ENCODE measurements at places on chromosomes 12 and 14.

GRCh38 chr14:88551094-88551870 lies 3.5 kb downstream of the PTPN21 start:
- peak; percentile 88 for DNase-seq

- DNase-seq = no peak
These were observed 4.3 kb downstream of the IRF2BPL start for GRCh38 chr14:77024171-77024691.

DNA sequence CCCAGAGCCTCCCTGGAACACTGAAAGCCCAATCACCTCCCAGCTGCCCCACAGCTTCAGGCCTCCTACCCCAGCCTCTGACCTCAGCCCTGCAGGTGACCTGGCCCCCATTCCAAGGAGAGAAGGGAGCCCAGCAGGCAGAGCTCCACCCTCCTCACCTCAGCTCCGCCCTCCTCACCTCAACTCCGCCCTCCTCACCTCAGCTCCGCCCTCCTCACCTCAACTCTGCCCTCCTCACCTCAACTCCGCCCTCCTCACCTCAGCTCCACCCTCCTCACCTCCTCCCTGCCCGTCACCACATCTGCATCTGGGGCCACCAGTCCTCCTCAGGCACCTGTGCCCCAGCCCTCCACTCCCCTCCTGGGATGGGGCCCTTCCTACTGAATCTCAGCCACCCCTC lies 112.2 kb upstream of the SFSWAP start:
- DNase-seq = no peak

DNA sequence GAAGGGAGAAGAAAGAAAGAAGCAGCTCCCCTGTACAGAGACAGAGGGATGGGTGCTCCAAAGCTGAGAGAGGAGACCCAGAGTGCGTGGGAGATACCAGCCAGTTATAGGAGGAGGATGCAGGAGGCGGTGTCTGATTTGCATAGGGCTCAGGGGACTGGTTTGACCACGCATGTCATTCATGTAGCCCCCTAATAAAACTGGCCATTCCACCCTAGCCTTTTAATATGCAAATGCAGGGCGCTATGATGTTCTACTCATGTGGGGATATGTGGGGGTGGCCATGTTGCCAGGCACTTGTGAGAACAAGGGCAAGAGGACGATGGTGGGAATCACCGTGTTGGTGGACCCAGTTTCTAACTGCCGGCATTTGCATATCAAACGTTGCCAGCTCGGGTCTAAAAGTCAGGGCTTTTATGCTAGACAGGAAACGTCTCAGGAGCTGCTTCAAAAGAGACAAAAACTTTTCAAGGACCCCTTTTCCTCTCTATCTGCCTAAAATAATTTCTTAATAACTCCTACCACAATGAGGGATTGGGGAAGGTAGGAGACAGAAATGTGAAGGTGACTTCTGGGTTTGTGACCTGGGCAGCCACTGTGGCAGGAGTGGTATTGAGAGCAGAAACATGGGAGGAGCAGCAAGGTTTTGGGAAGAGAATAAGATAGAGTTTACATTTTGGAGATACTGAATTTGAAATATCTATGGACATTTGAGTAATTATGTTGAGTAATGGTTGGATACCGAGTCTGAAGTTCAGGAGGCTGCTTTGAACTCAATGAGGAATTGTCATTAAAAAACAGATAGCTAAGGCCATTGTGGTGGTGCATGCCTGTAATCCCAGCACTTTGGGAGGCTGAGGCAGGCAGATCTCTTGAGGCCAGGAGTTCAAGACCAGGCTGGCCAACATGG lies 2.2 kb upstream of the ATXN3 start:
- DNase-seq = no peak

GRCh38 chr12:132159555-132160003 lies 15.3 kb downstream of the NOC4L start:
- no peak for DNase-seq

GRCh38 chr14:84409435-84409834 lies 1120.5 kb upstream of the FLRT2 start:
- DNase-seq = no peak

DNA sequence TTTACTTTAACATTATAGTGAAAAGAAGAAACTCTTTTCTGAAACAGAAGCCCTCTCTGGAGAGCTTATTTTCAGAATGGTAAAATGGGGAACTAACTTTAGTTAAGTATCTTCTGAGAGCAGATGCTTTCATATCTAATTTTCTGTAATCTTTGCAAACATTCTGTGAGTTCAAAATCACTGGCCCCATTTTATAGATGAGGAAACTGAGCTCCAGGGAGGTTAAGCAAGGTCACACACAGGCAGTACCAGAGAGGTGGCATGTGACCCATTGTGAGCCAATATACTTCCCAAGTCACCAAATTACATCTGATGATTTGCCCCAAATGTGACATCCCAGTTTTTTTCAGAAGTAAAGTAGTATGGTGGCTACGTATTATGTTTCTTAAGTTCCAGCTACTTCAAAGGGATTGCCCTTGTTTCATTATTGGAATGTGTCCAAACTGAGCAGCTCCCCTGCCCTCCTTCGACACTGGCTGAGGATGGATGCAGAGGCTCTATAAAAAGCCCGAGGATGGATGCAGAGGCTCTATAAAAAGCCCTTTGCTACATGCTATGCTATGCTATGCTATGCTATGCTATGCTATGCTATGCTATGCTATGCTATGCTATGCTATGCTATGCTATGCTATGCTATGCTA lies 36.2 kb upstream of the NUDT4 start:
- DNase-seq = no peak

GRCh38 chr12:96872961-96873360 lies 34.1 kb upstream of the NEDD1 start:
- DNase-seq = no peak

DNA sequence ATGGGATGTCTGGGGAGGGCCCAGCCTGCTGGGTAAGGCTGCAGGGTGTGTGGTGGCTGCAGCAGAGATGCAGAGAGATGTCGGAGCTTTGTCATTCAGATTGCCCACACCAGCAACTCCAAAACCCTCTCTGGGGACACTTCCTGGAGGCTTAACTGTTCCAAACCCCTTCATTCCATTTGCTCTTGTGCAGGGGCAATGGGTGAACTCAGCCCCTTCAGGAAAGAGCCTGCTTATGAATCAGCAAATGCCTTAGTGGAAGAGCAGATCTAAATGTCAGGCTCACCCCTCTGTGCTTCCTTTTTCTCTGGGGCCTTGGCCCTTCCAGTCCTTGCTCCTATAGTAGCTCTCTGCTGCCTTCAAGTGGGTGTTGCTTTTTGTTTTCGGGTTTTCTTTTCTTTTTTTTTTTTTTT lies 36.7 kb upstream of the GPATCH2L start:
- DNase-seq = no peak

DNA sequence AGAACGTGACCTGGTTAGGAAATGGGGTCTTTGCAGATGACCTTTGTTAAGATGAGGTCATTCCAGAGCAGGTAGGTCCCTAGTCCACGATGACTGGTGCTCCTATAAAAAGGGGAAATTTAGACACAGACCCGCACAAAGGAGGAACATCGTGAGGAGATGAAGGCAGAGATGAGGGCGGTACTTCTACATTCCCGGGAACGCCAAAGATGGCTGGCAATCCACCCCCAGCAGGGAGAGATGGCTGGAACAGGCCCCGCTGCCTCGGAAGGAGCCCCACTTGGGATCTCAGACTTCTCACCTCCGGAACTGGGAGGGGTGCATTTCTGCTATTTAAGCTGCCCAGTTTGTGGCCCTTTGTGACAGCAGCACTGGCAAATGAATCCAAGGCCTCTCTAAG lies 85.0 kb downstream of the ITPK1 start:
- DNase-seq = no peak

DNA sequence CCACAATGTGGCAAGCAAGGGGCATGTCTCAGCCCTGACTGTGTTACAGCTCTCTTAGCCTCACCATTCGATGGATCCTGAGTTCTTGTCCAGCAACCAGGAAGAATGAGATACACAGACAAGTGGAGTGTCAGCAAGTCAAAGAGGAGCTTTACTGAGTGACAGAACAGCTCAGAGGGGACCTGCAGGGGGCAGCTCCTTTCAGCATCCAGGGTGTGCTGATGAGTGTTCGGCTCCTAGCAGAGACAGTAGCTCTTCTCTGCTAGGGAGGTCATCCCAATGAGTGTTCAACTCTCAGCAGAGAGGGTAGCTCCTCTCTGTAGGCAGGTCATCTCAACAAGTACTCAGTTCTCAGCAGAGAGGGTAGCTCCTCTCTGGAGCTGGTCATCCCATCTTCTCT lies 19.1 kb downstream of the SYNJ2BP start:
- DNase-seq = no peak

DNA sequence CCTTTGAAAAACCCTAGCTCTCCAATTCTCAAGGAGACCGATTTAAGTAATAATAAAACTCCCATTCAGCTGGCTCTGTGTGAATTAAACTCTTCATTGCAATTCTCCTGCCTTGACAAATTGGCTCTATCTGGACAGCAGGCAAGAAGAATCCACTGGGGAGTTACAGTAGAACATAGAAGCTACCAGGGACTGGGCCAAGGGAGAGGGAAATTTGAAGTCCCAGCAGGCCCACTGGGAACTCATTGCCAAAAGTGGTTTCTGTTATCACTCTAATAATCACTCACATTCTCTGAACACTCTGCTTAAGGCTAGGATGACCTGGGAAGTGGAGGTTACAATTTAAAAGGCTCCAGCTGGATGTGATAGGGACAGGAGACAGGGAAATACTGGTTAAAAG lies 384.5 kb upstream of the CCDC196 start:
- DNase-seq = no peak

GRCh38 chr14:51613416-51613815 lies 38.3 kb upstream of the FRMD6 start:
- DNase-seq = no peak

DNA sequence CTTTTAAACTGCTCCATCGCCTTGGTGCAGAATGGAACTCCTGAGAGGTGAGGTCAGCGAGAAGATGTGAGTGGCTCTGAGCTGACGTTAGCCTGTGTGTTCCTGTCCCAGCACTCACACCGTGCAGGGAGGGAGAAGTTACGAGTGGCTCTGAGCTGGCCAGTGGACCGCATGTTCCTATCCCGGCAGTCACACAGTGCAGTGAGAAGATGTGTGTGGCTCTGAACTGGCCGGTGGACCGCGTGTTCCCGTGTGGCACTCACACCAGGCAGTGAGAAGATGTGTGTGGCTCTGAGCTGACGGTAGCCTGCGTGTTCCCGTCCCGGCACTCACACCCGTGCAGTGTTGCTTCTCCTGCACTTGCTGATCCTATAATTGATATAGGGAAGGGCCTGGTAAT lies 59.9 kb downstream of the VCPKMT start:
- DNase-seq = no peak

DNA sequence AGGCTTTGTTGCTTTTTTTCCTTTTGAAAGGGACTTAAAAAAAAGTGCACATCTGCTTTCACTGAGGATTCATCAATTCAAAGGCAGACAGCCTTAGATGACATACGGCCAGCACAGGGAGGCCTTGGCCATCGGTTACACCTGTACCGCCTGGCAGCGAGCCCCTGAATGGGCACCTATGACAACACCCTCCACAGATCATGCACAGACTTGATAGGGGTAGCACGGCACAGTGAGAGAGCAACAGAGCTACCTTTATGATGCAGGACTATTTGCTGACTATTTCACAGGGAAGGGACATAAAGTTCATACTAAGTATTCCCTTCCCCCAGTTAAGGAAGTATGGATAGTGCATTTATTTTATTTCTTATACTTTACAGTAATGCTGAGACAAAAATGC lies 137.9 kb upstream of the ARID2 start:
- no peak for DNase-seq

GRCh38 chr12:24378548-24379407 lies 429.3 kb upstream of the SOX5 start:
- no peak for DNase-seq

GRCh38 chr12:27237790-27238771 lies 6.0 kb upstream of the STK38L start:
- no peak for DNase-seq

DNA sequence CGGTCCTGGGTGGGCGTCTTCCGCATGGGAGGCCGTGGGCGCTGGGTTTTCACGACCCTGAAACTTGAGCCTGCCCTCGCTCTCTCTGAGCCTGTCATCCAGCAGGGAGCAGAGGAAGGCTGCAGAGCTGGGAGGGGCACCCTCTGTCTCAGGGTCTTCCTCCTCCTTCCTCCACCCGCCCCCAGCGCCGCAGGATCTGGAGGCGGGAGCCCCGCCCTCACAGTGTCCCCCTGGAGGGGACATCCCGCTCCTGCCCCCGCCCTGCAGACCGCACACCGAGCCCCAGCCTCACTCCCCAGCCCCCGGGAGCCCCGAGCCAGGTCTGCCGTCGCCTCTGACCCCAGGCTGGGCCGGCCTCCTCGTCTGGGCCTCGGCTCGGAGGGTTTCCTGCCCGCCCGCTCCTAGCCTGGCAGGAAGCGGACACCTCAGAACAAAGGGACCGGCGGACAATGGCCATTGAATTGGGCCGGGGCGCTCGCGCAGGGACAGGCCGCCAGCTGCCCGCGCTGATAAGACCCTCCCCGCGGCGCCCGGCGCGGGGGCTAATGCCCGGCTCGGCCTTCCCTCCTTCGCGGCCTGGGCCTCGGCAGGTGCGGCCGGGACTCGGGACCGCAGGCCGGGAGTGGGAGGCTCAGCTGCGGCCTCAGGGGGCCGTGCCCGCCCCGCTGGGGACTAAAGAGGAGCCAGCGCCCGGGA lies 15.3 kb upstream of the NUDT14 start:
- no peak for DNase-seq

GRCh38 chr12:121015825-121016766 lies at the start of gene C12orf43:
Gene C12orf43 (minus strand): TSS chr12:121016487. CDS start chr12:121016474, 13 bp downstream.
- peak; percentile 94 for DNase-seq

DNA sequence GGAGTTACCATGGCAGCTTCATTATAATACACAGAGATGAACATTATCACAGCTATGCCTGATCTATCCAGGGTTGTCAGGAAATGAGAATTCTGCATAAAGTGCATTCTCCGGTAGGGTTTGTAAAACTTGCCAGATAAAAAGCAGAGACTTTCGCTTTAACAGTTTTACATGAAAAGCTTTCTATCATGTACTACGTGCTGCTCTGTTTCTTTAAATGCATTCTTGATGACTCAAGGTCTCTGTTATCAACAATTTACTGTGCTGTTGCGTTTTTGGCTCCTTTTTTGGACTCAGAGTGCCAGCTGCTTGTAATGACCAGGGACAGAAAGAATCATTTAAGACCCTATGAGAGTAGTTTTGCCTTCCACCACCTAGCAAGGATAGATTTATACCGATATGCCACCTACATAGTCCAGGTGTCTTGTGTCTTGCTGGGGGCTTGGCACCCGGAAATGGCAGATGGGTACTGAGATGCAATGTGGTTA lies 371.2 kb downstream of the BTG1 start:
- DNase-seq = no peak

- DNase-seq = no peak
These were observed 857.0 kb downstream of the DIO2 start for GRCh38 chr14:79354336-79354735.

DNA sequence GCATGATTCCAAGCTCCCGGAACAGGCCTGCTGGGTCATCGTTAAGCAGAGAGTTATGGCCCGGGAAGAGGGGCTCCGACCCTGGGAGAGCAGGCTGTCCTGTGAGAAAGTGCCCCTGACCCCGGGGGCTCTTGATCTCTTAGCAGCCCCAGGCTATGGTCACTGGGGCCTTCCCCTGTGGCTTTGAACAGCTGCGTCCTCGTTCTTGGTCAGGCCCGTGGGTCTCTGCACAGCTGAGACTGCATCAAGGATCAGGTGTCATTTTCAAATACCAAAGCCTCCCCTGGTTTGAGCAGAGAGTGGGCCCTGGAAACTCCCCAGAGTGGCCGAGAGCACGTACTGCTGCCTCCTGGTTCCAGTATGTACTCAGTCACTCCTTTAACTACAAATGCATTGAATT lies 114.8 kb downstream of the ESRRB start:
- no peak for DNase-seq

Data from D341Med (cell line).